ENCODE measurements at places on chromosomes 1 and 21.

GRCh38 chr1:8122160-8122476 lies 96.0 kb upstream of the ERRFI1 start:
- no peak for DNase-seq

- DNase-seq: no peak
These were observed 349.5 kb upstream of the VAMP3 start for GRCh38 chr1:7421471-7422075.

- DNase-seq: no peak
These were observed 146.9 kb downstream of the PDE4B start for GRCh38 chr1:65939636-65940035.

DNA sequence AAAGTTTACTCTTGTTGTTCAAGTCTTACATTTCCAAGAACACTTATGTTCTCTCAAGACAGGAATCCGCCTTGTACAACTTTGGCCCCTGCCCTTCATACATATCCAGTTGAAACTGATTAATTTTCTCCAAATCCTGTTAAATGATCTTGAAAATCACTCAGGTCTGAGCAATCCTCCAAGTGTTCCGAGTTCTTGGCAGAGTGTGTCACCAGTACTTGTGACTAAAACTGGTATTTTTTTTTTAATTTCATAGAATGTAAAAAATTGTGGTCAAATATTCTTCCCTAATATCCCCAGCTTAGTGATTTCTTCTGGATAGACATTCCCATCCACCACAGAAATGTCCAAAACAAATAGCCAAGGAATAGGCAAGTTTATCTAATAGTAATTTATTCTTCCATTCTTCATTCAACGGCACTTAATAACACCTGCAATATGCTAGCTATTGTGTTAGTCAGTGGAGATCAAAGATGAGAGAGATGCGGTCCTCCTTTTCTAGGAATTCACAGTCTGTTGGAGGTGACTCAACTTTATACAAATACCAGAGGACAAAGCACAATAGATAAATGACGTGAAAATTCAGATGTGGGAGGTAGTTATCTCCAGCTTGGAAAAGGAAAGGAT lies 71.4 kb downstream of the DIRAS3 start:
- DNase-seq: no peak

- DNase-seq: no peak
These were observed 113.6 kb downstream of the FGGY start for GRCh38 chr1:59410457-59410856.

DNA sequence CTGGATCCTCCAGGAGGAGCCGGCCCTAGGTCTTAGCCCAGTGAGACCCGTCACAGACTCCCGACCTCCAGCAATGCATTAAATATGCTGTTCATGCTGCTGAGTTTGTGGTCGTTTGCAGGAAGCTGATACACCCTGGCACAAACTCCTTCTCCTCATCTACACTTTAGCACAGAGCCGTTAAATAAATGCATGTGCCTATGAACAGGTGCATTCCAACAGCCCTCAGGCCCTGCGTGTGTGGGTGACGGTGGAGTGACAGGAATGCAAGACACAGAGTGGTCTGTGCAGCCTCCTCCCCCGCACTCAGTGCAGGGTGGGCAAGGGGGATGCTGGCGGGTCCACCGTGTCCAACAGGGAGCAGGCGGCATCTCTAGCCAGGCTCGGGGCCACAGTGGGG lies 106.6 kb upstream of the TMPRSS2 start:
- no peak for DNase-seq

- no peak for DNase-seq
These were observed 600.5 kb upstream of the ZP4 start for GRCh38 chr1:238491265-238491664.

DNA sequence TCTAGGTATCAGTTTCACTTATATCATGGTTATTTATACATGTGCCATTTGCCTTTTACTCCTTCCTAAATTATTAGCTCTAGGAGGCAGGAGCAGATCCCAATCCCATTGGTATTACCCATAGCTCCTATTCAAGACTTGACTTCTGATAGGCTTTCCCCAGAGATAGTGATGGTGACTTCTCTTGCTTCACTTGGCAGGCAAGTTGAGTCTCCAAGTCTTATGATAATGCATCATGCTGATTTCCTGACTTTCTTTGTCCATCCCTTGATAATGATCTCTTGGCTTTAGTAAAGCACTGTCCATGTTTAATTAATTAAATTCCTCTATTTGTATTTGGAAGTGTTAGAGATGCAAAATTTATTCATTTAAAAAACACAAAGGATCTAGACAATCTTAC lies 253.5 kb upstream of the ADAMTS5 start:
- DNase-seq: no peak
